ENCODE measurements at places on chromosomes 11 and 22.

DNA sequence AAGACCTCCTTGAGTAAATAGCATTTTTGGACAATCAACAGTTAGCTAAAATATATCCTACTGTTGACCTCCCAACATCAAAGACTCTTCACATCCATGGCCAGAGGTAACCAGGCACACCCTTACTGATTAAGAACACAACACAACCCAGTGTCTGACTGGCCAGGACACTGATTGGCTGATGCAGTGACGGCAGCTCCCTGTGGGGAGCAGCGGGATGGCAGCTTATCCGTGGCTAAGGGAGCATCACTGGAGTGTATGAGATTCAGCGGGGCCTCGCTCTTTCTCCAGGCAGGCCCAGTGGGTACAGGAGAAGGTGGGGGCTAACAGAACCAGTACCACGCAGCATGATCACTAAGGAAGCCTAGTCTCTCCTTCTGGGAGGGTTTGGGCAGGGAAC lies 10.3 kb upstream of the IL2RB start:
- DNase-seq, result no peak

GRCh38 chr11:1786466-1786865 lies 22.7 kb upstream of the CTSD start:
- no peak for DNase-seq

DNA sequence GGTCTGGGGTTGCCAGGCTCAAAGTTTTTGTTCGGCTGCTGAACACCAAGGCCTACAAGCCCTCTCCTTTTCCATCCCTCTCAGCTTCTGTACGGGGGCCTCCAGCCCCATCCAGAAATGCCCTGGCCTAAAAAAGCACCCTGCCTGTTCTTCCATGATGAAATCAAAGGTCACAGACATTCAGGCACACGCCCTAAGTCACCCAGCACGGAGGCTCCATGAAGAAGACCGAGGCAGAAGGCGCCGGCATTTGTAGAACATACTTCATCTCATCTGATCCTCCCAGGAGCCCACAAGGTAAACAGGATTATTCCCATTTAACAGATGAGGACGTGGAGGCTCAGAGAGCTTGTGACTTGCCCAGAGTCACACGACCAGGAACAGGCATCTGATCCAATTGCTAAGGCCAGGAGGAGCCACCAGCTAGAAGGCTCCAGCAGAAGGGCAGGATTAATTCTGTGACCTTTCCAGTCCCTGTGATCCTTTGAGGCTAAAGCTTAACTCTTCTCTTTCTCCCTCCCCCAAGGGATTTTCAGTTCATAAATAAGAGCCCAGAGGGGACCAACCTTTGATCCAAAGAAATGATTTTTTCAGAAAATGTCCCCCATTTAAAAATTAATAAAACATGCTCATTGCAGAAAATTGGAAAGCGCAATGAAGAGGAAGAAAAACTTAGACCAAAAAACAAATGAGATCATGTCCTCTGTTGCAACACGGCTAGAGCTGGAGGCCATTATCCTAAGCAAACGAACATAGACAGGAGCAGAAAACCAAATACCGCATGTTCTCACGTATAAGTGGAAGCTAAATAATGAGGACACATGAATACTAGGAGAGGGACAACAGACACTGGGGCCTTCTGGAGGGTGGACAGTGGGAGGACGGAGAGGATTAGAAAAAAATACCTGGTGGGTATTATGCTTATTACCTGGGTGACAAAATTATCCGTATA lies 38.7 kb downstream of the CYTH4 start:
- no peak for DNase-seq

GRCh38 chr11:121253951-121254350 lies 38.6 kb upstream of the SC5D start:
- no peak for DNase-seq

DNA sequence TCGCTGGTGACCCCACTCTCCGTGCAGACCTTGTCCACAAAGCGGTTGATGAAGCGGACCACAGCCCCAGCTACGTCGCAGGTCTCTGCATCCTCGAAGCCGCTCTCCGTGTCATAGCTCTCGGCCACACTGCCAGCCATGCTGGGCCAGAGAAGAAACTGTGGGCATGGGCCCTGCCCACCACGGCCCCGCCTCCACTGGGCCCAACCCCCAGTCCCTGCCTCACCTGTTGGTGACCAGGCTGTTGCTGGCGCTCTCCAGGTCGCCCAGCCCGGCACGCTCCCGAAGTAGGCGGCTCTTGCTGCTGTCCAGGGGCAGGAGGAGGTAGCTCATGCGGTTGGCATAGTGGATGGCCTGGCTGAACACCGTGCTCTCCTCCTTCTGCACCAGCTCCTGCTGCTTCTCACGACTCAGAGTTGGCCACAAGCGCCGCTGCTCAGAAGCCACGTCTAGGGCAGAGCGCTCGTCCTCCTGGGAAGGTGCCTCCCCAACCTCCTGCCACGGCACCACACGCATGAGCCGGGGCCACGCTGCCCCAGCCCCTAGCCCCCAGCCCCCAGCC lies 12.8 kb downstream of the SBF1 start:
- no peak for DNase-seq

GRCh38 chr11:2767801-2768200 lies 68.0 kb upstream of the KCNQ1OT1 start:
- no peak for DNase-seq

DNA sequence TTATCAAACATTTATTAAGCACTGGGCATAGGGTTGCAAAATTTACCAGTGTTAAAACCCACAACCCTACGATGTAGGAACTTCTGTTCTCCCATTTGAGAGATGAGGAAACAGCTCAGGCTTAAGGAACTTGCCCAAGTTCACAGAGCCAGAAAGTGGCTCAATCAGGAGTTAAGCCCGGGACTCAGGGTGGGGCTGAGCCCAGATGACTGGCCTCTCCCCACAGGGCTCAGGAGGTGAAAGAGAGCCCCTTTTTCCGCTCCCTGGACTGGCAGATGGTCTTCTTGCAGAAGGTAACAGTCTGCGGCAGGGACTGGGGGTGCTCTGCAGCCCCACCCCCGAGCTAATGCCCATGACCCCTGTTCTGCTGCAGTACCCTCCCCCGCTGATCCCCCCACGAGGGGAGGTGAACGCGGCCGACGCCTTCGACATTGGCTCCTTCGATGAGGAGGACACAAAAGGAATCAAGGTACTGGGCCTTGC lies 5.6 kb upstream of the ANKRD13D start:
- DNase-seq, result no peak

DNA sequence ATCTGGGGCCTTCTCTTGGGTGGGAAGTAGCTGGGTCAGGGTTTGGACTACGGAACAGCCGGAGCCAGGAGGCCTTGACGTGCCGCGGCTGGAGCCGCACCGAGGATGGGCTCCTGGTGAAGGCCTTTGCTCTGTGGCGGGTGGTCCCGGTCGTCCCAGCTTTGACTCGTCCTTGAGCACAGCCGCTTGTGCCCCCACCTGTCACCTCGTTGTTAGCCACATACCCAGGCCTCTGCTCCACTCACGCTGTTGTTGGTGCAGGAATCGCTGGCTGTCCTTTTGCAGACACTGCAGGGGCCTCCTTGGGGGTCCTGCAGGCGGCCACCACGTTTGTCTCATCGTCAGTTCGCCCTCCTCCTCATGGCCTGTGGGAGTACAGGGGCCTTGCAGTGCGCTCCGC lies 17.1 kb downstream of the PHRF1 start:
- DNase-seq, result no peak

DNA sequence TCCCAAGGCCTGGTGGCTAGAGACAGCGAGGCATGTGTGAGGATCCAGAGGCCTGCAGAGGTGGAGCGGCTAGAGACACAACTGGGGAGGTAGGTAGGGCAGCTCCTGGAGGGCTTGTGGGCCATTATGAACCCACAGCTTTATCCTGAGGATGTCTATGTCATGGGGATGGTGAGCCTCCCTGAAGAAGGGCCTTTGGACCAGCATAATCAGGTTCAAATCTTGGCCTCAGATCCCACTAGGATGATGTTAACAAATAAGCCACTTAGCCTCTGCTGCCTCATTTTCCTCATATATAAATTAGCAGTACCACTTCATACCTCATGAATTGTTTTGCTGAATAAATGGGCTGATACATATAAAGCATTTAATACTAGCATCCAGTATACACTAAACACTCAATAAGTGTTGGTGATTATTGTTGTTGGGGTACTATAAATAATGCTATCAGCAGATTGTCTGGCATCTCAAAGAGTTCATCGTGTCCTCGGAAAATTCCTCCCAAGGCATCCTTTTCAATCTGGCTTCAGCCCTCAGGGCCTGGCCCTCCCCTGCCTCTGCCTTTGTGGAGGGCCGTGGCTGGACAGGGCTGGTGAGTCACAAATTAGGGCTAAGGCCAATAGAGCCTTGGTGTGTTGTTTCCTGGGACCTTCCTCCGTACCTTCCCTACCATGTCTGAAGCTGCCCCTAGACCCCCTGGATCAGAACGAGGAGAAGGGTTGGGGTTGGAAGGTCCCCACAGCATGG lies 30.9 kb upstream of the LRRC32 start:
- DNase-seq, result no peak

DNA sequence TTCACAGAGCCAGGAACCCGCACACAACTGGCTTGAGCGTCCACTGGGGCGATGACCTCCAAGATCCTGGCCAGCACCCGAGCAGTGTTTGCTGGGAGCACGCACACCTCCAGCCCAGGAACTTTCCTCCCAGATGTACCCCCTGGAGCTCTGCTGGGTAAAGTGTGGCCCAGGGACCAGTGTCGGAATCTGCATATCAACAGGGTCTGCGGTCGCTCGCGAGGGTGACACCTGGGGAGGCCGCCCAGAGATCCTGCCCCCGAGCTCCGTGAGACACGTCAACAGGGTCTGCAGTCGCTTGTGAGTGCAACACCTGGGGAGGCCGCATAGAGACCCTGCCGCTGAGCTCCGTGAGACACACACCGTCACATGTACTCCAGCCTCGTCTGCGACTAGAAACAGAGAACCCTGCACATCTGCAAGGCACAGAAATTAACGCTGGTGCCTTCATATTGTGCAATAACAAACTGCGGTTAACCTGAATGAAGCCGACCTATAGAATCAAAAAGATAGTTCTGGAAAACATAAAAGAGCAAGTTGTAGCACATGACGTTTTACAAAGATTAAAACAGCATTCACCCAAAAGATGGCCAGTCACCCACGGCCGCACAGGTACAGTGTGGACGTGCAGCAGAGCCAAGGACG lies 172.4 kb downstream of the BRD1 start:
- no peak for DNase-seq

DNA sequence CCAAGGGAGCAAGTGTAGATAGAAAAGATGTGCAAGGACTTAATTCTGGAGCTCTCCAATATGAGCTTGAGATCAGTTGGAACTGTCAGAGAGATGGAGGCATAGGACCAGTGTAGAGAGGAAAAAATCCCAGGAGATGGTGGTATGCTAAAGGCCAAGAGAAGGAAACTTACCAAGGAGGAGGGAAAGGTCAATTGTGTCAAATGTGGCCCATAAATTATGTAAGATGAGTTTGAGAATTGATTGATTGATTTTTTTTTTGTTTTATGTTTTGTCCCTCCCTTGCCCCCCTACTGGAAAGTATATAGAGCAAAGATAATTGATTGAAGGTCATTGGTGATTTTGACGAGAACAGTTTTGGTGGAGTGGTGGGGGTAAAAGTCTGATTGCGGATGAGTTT lies 2.8 kb upstream of the USP2 start:
- DNase-seq, result no peak

DNA sequence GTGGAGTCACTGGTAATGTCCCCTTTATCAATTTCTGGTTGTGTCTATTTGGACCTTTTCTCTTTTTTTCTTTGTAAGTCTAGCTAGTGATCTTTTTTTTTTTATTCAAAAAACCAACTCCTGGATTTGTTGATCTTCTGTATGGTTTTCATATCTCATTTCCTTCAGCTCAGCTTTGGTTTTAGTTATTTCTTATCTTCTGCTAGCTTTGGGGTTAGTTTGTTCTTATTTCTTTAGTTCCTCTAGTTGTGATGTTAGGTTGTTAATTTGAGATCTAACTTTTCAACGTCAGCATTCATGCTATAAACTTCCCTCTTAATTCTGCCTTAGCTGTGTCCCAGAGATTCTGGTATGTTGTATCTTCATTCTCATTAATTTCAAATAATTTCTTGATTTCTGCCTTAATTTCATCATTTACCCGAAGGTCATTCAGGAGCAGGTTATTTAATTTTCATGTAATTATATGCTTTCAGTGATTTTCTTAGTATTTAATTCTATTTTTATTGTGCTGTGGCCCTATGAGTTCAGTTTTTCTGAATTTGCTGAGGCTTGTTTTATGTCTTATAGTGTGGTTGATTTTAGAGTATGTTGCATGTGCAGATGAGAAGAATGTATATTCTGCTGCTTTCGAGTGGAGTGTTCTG lies 29.0 kb downstream of the PI4KA start:
- DNase-seq, result no peak

- DNase-seq, result no peak
Observed at GRCh38 chr11:21909145-21909544, 283.7 kb upstream of the ANO5 start.

Measured in GM12891 (cell line).